D721Med (cell line): ENCODE measurements at places on chromosomes 12 and 14.

GRCh38 chr14:78440356-78440894 lies 270.3 kb downstream of the NRXN3 start:
- no peak for DNase-seq

- no peak for DNase-seq
Observed at GRCh38 chr12:3148366-3149000, 71.3 kb downstream of the TSPAN9 start.

GRCh38 chr14:51443195-51444018 lies 203.4 kb downstream of the TMX1 start:
- DNase-seq, result no peak

DNA sequence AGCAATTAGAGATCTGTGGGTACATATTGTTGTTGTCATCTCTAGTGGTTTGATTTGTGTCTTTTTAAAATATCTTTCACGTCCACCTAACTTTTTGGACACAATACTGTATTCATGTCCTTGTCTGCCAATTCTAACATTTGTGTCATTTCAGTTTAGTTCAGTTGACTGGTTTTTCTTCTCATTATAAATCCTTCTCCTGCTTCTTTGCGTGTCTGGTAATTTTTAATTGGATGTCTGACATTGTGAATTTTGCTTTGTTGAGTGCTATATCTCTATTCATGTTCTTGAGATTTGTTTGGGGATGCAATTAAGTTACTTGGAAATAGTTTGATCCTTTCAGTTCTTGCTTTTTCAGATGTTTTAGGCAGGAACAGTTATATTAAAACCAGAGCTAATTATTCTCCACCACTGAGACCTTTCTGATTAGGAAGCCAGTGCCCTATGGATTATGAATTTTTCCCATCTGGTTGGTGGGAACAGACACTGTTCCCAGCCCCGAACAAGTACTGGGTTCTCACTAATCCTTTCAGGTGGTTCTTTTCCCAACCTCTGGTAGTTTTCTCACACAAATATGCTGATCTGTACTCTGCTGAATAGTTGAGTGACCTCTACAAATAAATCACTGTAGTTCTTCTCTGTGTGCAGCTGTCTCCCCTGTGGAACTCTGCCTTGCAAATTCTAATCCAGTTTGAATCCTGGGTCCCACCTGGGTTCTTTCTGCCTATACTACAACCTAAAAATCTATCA lies 91.1 kb upstream of the DYNC1H1 start:
- no peak for DNase-seq

GRCh38 chr12:71152851-71153250 lies 4.9 kb downstream of the TSPAN8 start:
- DNase-seq, result no peak

DNA sequence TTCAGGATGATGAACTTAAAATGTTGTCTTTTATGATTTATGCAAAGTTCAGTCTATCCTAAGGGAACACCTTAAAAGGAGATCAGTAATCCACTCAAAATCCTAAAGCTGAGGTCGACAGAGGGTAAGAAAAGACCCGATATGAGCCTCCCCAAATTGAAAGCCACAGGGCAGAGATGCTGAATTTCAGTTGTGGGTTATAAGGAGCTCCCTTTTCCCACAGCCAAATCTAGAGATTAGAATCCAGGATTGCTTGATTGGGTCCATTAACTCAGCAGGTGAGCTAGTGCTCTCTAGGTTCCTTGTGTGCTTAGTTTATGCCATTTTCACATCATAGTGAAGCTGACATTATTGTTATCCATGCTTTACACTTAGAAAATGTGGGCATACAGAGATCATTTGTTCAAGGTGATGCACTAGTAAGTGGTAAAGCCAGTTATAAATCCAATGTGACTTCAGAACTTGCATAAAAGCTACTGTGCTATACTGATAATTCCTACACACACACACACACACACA lies 417.5 kb downstream of the TMEM117 start:
- no peak for DNase-seq

GRCh38 chr14:76163668-76164363 lies 12.1 kb downstream of the GPATCH2L start:
- no peak for DNase-seq

GRCh38 chr12:96327889-96328288 lies 72.3 kb downstream of the CDK17 start:
- DNase-seq, result no peak

DNA sequence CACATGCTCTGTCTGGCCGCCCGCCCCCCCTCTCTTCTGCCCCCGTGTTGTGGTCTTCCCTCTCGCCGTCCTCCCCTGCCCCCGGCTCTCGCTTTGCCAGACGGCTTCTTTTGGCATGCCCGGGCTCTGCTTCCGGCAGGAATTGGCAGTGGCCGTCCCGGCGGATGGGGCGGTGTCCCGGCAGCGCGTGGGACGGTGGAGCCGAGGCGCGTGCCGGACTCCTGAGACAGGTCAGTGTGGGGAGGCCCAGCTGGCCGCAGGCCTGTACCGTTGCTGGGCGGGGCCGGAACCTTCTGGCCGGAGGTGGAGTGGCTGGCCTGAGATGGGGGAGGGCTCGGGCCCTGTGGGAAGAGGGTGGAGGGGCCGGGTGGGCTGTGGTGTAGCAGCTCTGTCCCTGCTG lies 17.1 kb downstream of the KIF26A start:
- DNase-seq, result no peak

- no peak for DNase-seq
Observed at GRCh38 chr12:102474438-102475064, 5.8 kb downstream of the IGF1 start.

DNA sequence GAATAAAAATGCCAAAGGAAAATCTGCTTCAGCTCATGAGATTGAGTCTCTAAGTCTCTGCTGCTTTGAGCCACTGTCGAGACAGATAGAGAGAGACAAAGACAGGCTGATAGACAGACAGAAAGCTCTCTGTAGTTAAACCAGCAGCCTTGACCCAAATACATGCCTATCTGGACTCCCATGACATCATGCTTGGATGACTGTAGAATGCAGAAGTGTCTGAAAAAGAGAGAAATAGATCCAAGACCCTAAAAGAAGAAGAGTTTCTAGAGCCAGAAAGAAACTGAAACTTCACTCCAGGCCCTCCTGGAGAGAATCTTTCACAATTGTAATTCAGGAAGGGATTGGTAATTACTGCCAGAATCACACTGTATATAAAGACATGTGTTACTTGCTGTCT lies 122.6 kb upstream of the PLXNC1 start:
- DNase-seq, result no peak

DNA sequence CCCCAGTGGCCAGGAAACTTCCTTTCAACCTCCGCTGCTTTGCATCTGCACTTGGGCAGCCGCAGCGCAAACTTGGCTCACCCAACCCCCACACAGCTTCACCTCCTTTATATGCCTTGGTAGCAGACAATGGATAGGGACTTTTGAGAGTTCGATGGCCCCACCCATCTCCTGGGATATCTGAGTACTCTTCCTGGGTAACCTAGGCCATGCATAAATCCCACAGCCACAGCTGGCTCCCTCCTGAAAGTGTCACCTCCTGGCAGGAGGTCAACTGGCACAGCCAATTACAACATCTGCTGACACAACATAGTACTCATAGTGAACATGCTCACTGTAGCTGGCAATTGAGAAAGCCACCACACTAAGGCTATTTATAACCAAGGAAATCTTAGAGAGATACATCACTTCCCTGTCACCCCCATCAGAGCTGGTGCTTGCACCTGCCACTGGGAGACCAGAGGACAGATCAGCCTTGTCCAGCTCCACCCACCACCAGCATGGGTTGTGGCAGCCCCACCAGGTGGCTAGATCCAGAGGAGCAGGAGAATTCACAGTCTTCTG lies 410.0 kb downstream of the SYT1 start:
- no peak for DNase-seq

DNA sequence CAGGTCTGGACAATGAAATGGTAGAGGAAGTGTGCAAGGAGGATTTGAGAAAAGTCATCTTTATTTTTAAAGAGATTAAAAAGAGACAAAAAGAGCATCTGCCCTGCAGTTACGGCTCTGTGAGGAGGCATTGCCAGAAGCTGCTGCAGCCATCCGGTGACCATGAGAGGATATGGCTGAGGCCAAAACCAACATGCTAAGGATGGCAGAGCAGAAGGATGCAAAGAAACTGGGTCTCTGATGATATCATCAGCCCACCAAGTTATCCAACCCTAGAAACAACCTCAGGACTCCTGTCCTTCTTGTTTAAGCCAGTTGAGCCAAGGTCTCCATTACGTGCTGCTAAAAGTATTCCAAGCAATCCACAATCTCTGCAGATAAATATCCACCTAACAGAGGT lies 48.0 kb upstream of the CCND2 start:
- no peak for DNase-seq

DNA sequence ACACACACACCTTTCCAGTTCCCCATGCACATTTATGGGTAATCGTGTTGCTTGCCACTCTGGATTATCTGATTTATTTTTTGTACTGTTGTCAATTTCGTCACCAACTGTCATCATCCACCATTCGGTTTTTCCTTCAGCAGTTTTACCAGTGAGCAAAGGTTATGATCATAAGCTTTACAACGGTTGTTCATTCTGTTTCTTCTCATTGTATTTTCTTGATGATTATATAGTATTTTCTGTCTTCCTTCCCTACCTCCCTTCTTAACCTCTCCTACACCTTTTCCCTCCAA lies 680 bp downstream of the NECAP1 start:
- DNase-seq, result no peak

DNA sequence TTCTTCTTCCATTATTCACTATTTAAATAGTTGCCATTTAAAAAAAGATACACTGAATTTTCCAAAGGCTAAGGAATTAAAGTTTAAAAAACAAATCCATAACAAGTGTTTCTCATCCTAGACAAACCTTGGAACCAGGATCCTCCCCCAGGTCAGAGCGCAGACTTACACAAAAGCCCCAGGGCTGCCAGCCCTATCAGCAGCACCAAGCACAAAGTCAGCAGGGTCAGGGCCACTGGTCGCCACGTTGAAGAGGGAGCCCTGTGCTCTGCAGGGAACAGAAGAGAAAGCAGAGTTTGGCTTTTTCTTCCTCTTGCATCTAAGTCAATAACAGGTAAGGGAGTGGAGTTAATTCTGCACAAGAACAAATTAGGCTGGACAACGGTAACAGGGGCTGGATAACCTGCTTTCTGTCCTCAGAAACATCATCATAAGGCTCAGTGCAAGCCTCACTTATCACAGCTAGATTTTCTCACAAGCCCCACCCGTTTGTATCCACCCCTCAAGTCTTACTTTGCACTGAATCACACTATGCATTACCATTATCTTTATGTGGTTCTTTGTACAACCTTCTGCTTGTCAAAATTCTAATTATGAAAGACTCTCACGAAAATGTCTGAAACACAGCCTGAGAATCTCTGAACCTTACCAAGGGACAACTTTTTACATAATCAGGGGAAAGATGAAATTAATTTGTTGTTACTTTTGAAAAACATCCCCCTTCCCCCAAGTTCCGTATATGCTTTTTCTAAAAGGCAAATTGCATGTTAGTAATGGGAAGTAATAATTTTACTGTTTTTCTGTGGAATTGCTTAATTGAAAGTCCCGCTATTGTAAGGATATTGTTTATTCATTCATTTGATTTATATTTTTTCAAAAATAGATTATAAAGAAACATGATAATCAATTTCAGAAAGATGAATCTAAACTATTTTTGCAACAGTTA lies 9.6 kb downstream of the CLEC1A start:
- DNase-seq, result no peak

DNA sequence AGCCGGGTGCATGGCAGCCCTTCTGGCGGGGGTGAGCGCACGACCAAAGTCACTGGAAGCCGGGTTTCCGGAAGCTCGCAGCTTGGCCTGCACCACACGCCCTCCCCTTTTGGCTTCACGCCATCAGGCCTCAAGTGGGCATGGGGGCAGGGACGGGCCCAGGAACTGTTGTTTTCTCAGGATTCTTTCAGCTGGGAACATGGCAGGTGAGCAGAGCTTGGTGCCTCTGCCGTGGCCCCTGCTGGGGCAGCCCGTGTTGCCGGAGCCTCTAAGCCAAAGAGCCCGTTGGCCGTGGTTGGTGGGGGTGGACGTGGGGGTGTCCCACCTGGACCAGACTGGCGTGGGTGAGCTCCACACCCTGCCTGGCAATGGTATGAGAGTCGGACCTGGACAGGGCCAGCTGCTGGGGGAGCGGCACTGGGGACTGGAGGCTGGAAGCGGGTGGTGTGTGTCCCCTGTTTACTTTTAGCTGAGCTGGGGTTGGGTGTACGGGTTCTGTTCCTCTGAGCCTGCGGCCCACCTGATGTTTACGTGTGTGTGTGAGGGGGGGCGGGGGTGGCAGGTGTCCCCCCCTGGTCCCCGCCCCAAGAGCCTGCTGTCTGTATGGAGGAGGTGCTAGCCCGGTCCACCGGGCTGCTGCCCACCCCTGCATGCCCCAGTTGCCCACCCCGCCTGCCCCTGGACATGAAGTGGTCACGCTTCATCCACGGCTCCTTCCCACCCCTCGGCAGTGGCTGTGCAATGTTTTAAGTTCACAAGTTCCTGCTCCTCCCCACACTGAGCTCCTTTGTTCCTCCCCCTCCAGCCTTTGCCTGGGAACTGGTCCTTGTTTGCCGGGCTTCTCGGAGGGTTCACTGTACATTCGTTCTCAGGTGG lies 28.7 kb upstream of the PLD4 start:
- no peak for DNase-seq

DNA sequence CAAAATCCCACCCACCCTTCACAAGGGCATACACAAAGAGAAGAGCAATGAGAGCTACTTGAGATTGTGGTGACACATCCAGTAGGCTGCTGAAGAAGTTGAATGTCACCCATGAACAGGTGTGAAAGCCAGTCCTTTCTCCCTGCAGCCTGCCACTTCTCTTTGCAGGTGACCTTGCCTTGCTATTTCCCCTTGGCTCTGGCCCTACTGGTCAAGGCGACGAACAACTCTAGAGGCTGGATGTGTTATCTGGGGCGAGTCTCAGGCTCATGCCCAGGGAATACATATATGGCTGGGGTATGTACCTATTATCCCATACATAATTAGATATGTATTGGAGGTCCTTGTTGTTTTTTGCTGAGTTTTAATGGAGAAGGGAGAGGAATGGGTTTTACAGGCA lies 70.2 kb upstream of the EGLN3 start:
- DNase-seq, result no peak

- DNase-seq, result no peak
Observed at GRCh38 chr12:22458298-22458937, 85.9 kb downstream of the C2CD5 start.

DNA sequence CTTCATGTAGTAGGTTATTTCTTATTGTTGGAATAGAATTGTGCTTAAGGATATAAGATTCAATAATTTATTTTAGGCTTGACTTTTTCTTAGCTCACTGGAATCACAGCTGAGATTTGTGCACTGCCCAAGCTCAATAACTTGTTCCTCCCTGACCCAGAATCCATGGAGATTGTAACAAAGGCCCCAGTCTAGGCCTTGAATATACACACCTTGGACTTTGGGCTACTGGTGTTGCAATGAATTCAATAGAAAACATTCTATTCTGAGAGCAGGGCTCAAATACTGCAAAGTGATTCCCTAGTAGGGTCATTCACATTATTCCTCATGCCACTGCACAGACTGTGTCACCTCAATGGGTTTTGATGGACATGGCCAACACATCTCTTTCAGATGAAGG lies 352.4 kb downstream of the GALC start:
- no peak for DNase-seq

GRCh38 chr14:25080682-25081081 lies 30.7 kb upstream of the STXBP6 start:
- DNase-seq, result no peak
